Fibroblast of lung (primary cell): ENCODE measurements at places on chromosomes 12 and 14. TPM values are rescaled to one million over a fixed set of nuclear protein-coding genes. Genes with fewer than 3 reads are reported as not detected.

- peak; percentile 100 for DNase-seq
These were observed 155.4 kb upstream of the PDE3A start for GRCh38 chr12:20212658-20213555.

Gene IL31
- total RNA-seq: not detected in 2 replicates

Gene CCDC177
- total RNA-seq: not detected in 2 replicates

Gene REP15
- total RNA-seq: 0.77 and 0.99 TPM in 2 replicates

Gene HSP90B1
- total RNA-seq: 381 and 1,015 TPM in 2 replicates

Gene KLHL33
- 0.26 and 1.5 TPM in 2 replicates for total RNA-seq
